ENCODE measurements at places on chromosomes 2 and 18.

GRCh38 chr2:130795431-130795830 lies 40.1 kb downstream of the AMER3 start:
- DNase-seq = peak; percentile 50

- DNase-seq = no peak
These were observed 319.0 kb upstream of the CHAC2 start for GRCh38 chr2:53448591-53448990.

DNA sequence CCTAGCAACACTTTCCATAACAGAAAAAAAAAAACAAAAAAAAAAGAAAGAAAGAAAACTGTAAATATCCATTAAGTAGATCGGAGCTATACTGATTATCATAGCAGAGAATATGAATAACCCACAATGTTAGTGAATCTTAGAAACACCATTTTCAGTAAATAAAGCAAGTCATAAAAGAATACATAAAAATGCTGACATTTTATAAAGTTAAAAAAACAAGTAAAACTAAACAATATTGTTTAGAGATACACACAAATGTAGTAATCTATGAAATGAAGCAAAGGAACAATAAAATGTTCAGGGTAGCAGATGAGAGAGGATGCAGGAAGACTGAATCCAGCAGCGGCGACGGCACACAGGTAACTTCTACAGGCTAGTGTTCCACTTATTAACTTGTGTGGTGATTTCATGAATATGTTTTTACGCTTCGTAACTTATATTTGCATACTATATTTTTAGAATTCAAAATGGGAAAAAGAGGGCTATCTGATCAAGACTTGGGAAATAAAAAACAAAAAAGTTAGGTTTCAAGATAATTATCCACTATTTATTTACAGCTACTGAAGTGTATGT lies 4.8 kb downstream of the ROCK2 start:
- DNase-seq = no peak

- peak; percentile 80 for DNase-seq
These were observed 589 bp upstream of the SGPP2 start for GRCh38 chr2:222423632-222424275.

GRCh38 chr2:67846370-67847070 lies 216.3 kb downstream of the C1D start:
- peak; percentile 97 for DNase-seq

GRCh38 chr2:130736487-130736886 lies 7.6 kb downstream of the GPR148 start:
- DNase-seq = no peak

DNA sequence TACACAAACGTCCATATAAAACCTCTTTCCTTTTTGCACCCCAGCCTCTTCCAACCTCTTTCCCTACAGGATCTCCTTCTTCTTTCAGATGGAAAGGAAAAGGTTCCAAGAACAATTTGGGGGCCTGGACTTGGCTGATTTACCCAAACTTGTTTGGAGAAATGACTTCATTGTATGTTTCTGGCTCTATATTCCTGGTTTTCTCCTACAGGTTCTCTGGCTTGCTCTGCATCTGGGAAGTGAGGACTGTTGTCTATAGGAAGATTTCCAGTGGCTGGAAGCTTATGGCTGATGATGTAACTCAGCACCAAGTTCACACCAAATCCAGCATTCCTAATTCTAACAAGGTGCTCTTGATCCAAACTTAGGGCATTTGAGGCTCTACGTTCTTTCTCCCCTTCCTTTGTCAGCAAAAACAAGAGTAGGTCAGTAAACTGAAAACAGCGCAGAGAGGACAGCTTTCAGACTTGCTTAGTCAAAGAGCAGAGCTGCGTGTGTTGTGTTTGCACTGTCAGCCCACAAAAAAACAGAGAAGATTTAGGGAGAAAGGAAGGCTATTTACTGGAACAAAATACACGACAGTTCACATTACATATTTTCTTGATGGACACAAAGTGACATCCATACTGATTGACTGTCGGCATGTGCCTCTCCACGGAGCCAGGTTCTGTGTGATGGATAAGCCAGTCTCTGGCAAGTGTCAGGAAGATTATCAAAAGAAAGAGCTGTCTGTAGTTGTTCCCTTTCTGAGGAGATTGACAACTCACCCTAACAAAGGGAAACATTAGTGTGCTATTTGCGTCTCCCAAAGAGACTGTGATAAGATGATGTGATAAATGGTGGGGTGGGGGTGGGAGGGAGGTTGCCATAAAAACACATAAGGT lies 39.7 kb downstream of the CDCA7 start:
- peak; percentile 60 for DNase-seq

GRCh38 chr18:79789901-79790890 lies 7.5 kb upstream of the KCNG2 start:
- DNase-seq = no peak

DNA sequence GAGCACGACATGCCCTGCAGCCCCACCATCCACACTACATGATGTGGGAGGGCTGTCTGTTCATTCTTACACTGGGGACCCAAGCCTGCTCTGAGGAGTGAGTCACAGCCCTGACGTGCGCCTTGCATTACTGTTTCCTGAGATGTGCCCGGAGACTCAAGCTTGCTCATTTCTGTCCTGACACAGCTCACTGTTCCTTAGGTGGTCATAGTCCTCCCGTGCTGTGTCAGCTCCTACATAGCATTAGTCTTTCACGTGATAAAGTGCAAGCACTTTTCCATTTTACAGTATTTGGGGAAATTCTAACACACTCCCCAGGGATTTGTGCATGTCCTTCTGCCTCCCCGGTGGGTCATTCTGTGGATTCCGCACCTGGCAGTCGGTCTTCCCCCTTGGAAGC lies 46.2 kb upstream of the TRIM43B start:
- no peak for DNase-seq

GRCh38 chr2:138713069-138713496 lies 67.1 kb downstream of the NXPH2 start:
- DNase-seq = peak; percentile 89

DNA sequence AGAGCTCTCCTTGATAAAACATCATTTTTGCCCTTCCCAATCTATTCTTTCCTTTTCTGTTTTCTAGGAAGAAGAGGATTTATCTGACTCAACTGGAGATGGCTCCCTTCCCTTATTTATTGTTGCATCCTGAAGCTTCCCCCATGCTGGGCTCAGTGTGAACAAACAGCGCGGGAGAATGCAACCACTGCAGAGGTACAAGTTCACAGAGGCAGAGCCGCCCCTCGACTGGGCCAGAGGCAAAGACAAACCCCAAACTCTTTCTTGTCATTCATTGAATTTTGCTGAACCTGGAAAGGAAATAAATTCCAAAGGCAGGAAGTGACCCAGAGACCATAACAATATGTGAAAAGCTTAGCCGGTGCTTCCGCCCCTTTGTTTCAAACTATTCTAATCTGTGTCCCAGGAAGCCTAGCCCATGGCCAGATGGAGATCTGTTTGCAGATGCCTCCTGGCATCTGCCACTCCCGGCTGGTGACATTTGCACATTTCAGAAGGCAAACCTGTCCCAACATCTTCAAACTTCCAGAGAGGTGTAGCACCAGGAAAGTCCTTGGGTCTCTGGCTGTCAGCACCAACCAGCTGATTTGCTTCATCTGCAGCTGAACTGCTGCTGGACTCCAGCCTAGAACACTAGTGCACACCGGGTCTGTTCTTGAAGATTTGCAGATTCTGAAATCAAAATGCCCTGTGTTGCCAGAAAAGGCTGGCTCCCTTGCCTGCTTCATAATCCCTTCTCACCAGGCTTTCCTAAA lies 79.4 kb upstream of the MAP4K3 start:
- no peak for DNase-seq

DNA sequence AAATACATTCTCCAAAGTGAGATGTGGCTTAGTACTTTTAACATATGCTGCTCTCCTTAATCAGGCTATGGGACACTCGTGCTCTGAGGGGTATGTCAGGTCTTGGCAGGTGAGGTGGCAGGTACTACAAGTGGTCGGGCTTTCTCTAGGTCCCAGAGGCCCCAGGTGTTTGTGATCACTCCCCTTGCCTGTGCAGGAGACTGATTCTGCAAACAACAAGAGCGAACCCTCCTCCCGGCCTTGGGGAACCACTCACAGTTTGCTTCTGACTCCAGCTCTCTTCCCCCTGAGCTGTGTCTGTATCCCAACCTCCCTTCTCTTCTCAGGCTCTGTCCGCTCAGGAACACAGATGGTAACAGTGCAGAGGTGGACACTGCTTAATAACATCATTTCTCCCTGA lies 48.1 kb downstream of the ATOH8 start:
- no peak for DNase-seq

GRCh38 chr2:213429516-213429915 lies 145.3 kb downstream of the SPAG16 start:
- no peak for DNase-seq

DNA sequence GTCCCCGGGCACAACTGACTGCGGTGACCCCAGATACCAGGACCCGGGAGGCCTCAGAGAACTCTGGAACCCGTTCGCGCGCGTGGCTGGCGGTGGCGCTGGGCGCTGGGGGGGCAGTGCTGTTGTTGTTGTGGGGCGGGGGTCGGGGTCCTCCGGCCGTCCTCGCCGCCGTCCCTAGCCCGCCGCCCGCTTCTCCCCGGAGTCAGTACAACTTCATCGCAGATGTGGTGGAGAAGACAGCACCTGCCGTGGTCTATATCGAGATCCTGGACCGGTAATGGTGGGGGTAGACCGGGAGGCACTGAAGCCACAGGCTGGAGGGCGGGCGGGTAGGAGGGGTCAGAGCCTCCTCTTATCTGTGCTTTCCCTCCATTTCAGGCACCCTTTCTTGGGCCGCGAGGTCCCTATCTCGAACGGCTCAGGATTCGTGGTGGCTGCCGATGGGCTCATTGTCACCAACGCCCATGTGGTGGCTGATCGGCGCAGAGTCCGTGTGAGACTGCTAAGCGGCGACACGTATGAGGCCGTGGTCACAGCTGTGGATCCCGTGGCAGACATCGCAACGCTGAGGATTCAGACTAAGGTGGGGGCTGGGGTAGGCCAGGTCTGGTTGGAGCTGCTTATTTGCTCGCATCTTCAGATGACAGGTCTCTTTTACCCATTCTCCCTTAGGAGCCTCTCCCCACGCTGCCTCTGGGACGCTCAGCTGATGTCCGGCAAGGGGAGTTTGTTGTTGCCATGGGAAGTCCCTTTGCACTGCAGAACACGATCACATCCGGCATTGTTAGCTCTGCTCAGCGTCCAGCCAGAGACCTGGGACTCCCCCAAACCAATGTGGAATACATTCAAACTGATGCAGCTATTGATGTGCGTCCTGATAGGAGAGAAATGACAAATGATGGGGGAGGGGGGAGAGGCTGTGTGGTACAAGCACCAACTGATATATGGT lies 780 bp downstream of the HTRA2 start:
- no peak for DNase-seq

DNA sequence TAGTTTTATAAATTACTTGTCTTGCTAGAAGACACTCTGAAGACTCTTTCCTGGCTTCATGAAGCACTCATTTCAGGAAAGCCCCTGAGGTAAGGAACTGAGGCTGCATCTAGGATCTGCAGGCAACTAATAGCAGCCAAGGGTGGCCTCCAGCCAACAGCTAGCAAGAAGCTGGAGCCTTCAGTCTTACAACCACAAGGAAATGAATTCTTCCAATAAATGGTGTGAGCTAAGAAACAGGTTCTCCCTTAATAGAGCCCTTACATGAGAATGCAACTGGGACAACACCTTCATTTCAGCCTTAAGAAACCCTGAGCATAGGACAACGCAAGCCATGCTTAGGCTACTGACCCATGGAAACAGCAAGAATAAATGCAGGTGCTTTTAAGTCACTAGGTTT lies 254.6 kb upstream of the RBBP8 start:
- DNase-seq = no peak

DNA sequence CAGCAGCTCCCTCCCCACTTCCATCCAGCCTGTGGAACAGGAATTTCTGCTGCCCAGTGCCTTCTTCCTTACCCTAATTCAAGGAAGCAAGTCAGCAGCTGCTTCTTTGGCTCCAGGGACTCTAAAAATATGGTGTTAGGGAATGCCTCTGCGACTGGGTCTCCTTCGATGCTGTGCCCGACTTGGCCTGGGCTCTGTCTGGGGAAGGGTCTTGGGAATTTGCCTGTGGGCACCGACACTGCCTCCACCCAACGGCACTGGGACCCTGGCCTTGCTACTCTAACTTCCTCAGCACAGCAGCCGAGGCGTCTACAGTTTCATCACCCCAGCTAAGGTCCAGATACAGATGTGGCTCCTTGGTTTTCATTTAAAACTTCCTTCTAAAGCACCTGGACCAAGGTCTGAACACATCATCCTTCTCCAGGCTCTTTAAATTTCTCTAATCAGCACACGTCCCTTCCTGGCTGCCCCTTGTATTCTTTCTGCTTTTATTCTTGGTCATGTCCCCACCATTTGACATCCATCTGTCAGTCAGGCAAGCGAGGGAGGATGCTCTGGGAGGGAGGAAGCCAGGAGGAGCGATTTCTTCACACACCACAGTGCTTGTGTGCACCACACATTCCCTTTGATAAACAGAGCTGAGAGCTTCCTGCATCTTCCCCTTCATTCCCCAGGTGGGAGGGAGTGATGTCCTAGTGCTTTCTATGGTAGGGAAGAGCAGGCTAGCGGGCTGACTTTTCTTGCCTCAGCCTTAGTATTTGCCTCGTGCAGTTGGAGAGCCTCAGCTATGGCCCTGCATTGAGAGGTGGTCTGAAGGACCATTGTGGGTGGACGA lies 6.8 kb downstream of the LBH start:
- DNase-seq = no peak

- no peak for DNase-seq
These were observed 54.4 kb downstream of the CCDC88A start for GRCh38 chr2:55365303-55365702.

Measured in esophagus muscularis mucosa (tissue), 4 donors.